MM.1S (cell line): ENCODE measurements at places on chromosomes 3 and 15.

DNA sequence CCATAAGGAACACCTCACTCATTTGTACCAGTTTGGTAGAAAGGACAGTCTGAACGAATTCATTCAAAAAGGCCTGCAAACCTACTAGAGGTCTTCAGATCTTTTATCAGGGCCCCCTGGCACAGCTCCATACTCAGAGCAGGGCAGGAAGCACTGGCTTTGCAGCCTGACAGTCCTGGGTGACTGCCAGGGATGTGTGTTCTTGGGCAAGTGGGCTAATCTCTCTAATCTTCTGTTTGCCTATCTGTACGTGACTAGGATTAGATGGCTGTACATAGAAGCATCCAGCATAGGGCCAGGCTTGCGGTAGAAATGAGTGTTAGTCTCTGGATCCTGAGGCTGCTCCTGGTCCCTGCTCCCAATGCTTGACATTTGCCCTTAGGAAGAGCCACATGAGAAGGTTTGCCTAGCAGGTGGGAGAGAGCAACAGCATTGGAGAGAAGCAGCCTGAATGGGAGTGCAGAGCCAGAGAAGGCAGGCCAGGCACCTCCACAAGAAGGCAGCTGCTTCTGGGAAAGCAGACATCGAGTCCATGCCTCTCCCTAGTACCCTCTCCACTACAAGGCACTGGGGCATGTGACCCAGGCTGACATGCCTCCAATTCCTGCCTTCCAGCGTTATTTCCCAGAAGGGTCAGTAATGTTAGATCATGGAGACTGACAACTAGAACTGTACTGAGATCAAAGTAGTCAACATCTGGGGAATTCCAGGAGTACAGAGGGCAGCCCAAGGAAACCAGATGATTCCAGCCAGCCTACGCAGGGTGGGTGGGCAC, 1.0 kb upstream of the CXCR6 start:
- no peak for DNase-seq

DNA sequence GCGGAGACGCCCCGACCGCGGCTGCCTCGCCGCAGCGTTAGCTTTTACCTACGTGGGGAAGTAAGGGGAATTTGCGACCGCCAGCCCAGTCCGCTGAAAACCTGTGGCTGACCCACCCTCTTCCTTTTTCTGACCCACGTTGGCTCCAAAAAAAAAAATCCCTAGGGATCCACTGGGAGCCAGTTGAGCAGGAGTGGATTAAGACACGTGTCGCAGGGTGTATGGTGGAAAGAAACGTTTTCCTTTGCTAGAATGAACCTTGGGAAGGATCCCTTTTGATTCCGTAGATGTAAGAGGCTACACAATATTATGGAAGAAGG, 575 bp upstream of the PCYT1A start:
- DNase-seq, result no peak

DNA sequence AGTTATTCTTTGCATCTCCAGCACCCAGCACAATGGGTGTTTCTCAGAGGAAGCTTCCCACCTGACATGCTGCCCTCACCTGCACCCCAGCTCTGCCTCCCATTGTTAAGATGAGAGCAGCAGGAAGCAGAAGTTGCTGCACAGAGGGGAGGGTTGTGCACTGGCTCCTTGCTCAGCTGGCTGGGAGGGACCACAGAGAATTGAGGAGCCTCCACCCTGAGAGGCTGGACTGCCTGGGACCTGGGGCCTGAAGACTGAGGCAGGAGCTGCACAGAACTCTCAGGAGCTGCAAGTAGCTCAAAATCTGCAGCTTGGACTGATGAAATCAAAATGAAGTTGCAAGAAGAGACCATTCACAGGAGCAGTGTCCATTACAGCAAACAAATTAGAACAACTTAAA, 222.3 kb upstream of the LINGO1 start:
- no peak for DNase-seq

DNA sequence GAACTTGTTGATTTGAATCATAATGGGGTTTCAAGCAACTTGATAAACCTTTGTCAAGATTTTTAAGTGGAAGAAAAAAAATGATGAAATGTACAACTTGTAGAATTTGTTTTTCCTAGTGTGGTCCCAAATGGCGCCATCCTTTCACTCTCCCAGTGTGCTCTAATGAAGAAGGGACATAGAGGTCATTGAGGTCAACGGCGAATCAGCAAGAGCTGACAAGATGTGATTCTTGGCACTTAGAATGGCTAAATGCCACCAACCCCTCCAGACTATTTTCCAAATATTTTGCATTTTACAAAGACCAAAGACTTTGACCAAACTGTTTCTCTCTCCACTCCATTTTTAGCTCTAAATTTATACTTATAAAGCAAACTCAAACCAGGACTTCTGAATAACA, 320.2 kb upstream of the MME start:
- no peak for DNase-seq

- DNase-seq, result no peak
Measured at GRCh38 chr3:72641684-72642083, 206.6 kb downstream of the SHQ1 start.

GRCh38 chr3:36981006-36981405, 11.9 kb downstream of the EPM2AIP1 start:
- DNase-seq, result no peak

GRCh38 chr15:60544581-60545264, 65.8 kb upstream of the ICE2 start:
- no peak for DNase-seq

GRCh38 chr15:69045802-69046201, 31.3 kb downstream of the NOX5 start:
- no peak for DNase-seq

DNA sequence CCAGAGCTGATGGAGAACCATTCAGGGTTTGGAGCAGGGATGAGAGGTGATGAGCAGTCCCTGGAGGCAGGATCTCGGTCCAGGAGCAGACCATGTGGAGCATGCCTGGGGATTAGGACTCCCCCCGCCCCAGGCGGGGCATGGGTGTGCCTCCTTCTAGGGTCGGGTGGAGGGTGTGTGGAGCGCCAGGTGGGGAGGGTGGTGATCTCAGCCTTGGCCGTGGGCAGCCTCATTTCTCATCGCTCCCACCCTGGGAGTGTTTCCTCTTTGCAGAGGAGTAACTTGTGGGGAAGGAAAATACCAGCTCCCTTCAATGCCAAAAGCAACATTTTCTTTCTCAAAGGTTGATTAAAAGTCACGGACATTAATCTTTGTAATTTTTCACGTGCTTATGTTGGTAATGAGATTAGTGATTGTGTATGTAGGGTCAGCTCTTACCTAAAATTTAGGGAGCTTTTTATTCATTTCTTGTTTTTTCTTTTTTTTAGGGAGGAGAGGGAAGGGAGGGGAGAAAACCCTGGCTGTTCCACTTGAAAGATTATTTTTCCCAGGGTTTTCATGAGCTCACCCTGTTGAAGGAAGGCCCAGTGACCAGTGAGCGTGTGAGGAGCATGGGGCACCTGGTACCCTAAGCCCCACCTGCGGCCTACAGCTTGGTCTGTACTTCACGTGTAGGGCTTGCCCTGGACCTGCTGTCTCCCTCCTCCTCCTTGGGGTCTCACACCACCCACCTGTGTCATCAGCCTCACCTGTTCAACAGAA, 11.0 kb downstream of the FBLN2 start:
- no peak for DNase-seq

- DNase-seq, result no peak
Measured at GRCh38 chr3:126498929-126499328, 18.6 kb downstream of the UROC1 start.

DNA sequence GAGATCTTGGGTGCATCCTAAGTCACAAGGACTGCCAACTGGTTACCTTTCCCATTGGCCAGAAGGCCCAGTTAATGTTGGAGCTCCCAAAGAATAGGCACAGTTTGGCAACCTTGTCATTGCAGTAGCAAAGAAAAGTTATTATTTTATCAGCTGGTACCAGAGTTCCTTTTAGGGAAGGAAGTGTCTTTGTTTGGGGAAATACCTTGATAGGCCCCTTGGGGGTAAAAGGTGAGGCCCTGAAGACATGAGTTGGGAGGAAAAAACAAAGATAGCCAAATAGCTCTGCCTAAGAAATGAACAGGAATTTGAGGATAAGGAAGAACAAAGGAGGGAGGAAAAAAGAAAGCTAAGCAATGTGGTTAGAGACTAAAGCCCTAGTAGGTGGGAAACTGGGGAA, 85.8 kb downstream of the ANP32A start:
- no peak for DNase-seq

DNA sequence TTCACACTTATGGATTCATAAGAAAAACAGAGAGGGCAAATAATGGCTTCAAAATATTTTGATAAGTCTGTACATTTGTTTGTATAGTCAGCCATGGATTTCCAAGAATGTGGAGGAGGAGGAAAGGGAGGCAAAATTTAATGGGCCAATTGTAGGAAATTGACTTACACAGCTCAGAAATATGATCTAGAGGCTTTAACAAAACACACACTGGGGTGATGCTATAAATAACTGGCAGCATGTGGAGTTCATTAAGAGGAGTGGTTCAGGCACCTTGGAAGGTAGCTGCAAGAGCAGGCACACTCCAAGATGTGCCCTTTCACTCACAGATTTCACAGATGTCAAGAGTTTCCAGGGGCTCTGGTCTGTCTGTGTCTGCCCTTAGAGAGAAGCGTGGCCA, 193.4 kb upstream of the RASGRP1 start:
- no peak for DNase-seq

DNA sequence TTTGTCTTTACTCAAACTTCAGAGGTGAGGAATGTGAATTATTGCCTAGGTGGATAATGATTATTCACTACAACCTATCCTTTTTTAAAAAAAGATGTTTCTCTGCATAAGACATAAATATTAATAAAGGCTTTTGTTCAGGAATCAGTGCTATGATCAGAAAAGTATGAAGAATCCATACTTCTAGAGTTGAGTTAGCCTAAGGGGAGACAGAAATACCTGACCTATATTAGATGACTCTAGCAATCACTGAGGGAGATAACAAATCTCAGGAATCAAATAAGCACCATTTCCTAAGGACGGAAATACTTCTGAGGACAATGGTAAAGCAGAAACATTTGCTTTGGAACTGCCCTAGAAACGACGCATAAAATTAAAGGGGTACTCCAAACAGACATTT, 763.8 kb downstream of the GBE1 start:
- DNase-seq, result no peak

DNA sequence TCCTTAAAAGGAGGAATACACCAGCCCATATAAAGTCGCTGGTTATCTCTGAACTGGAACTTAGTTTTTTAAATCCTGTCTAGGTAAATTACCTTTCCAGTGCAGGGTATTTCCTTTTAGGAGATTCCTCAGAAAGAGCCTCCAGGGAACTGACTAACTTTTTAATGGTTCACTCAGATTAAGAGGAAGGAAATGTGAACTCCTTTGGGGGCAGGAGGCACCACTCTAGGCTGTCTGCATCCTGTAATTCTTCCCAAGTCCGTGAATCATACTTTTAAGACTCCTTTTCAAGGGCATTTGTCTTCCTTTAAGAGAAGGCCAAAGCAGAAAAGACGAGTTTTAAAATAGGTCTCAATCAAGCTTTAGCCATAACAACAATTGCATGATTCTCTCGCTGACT, 871.2 kb upstream of the NR2F2 start:
- no peak for DNase-seq

GRCh38 chr3:88013592-88013991, 45.2 kb downstream of the CGGBP1 start:
- DNase-seq, result no peak

GRCh38 chr15:48059791-48060190, 61.0 kb upstream of the SLC24A5 start:
- DNase-seq, result no peak

DNA sequence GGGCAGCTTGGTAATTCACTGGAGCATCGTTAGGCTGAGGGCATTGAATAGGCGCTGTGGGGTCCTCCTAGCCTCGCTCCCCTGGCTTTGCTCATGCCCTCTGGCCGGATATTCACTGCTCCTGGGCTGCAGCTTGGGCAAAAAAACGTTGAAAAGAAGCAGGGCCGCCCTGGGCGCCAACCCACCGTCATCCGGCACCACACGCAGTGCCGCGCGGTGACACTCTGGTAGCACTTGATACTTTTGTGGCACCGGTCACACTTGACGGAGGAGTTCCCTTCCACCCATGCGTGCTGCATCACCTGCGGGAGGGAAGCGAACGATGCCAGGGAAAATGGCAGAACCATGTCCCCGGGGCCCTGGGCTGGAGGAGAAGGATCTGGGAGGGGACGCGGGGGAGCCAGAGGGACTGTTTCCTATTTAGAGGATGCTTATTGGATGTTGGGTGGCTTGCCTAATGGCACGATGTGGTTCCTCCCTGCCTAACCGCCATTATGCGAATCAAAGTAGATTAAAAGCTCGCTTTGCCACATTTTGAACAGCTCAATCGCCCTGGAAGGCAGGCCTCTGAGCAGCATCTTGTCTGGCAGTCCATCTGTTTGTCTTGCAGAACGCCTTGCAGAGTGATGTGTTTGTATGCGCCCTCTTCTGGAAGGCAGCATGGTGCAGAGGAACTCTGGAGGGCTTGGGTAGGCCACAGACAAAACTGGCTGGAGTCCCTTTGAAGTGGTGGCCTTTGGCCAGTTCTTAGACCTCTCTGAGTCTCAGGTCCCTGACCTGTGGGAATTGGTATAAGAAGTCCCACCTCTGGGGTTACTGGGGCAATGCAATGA, 93.2 kb downstream of the DGKG start:
- no peak for DNase-seq

GRCh38 chr3:172159962-172160538, 120.7 kb downstream of the FNDC3B start:
- no peak for DNase-seq

GRCh38 chr3:47000198-47000815, 20.8 kb downstream of the NBEAL2 start:
- DNase-seq, result no peak

GRCh38 chr3:23825802-23826201, 20.0 kb downstream of the UBE2E1 start:
- DNase-seq, result no peak

GRCh38 chr3:47394881-47395280, 14.1 kb downstream of the PTPN23 start:
- DNase-seq, result no peak

DNA sequence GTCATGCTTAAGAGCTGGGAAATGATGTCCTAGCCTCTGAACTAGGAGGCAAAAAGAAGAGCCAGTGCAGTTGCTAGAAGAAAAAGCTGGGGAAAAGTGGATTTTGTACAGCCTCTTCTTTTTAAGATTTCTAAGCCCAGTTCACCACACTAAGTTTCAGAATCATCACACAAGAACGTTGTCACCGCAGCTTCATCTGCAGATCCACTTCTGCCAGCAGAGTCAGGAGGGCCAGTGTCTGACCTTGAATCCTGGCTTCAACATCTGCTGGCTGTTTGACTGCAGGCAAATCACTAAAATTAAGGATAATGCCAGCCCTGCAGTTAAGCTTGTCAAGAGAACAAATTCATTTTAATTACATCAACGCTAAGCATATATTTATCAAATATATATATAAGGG, 36.2 kb downstream of the HDC start:
- DNase-seq, result no peak

GRCh38 chr3:128011140-128011539, 41.1 kb upstream of the SEC61A1 start:
- DNase-seq, result no peak
